ENCODE measurements at places on chromosomes 2 and 18.

- DNase-seq = no peak
Observed at GRCh38 chr2:65291216-65292105, 63.8 kb downstream of the ACTR2 start.

DNA sequence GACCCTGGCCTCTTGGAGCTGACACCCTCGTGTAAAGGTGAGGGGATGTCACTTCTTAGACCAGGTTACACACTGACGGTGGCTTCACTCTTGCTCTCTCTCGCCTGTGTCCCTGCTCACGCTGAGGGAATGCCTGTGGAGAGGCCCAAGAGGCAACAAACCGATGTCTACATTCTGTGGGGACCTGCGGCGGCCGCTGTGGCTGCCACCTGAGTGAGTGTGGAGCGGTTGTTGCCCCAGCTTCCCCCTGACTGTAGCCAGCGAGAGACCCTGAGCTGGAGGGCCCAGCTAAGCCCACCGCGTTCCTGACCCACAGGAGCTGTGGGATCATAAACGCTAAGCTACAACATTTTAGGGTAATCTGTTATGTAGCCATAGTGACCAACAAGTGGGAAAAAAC is 55.7 kb upstream of the ASAP2 start:
- no peak for DNase-seq

DNA sequence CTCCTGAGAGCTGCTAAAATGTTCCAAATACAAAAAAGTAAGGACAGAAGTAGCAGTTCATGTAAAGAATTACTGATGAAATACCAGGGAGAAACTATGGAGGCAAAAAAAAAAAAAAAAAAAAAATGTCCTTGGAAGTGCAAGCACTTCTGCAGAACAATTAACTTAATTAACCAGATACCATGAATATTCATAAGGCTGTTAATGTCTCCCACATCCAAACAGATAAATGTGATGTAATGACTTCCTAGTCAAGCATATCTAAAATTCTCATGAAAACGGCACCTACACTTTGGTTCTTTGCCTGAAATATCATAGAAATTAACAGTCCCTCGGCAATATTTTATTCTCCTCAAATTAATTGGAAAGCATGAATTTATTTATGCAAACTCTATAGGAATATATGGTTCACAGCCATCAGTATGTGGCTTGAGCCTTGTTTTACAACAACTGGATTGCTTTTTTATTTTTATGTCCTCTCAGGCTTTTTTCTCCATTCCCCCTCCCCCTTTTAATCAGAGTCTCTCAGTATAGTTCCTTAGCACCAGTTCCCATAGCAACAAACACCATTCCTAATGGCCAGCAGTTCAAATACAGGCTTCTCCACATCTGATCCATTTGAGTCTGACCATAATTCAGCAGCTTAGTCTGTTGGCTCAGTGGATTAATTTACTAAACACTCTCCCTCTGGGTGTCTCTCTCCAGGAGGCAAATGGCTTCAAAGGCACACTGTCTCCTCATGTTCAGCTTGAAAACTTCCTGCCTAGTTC is 97.1 kb downstream of the ITGA4 start:
- DNase-seq = no peak

DNA sequence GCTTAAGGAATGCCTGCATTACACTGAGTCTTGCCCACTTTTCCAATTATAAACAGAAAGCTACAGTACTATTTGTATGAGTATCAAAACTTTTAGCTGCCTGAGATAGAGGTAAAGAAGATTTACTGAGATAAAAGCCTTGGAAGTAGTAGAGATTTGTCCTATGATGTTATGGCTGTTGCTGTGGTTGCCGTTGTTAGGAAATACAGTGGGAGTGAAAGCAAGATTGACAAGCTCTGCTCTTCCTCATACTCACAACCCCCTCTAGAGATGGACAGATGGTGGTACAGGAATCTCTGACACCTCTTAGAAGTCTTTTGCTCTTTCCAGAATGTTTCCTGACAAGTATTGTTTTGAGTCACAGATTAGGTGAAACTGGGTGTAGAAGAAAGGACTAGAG is 242.5 kb downstream of the RPIA start:
- DNase-seq = no peak

DNA sequence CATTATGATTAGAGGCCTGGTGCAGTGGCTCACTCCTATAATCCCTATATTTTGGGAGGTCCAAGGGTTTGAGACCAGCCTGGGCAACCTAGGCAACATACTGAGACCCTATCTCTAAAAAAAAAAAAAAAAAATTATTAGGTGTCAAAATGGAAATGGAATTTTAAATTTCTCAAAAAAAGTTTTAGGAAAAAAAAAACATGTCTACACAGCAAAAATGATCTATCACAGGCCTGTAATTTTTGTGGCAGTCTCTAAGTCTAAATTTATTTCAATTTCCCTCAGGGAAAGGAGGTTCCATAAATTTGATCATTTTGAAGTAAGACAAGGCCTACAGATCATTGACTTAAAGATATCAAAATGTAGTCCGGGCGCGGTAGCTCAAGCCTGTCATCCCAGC is 16.3 kb downstream of the MRPL44 start:
- no peak for DNase-seq

GRCh38 chr2:72676341-72677025 is 149.3 kb downstream of the EXOC6B start:
- no peak for DNase-seq

- DNase-seq = no peak
Observed at GRCh38 chr2:150484461-150485021, 2.9 kb downstream of the RND3 start.

DNA sequence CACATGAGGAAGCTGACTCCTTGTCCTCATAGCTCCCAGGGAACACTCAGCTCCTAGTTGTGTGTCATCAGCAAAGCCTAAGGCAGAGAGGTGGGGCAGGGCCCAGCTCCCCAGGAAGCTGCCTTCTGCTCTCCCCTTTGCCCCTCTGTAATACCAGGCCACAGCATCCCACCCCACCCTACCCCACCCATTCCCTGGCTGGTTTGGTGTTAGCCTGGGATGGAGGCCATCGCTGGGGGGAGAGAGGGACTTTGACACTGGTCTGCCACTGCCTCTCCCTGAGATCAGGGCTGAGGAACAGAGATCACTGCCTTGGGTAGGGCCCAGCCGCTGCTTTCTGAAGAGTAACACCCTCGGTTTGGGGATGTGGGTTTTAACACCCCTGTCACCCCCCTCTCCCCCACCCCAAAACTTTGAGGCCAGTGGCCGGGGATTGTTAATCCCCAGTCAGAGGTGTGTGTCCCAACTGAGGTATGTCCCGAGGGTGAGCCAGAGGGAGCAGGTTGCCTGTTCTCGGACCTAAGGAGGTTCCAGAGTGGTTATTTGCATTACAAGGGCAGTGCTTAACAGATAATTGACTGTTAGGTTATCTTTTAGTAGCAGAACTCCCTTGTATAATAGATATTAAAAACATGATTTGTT is 41.4 kb downstream of the TET3 start:
- DNase-seq = no peak

DNA sequence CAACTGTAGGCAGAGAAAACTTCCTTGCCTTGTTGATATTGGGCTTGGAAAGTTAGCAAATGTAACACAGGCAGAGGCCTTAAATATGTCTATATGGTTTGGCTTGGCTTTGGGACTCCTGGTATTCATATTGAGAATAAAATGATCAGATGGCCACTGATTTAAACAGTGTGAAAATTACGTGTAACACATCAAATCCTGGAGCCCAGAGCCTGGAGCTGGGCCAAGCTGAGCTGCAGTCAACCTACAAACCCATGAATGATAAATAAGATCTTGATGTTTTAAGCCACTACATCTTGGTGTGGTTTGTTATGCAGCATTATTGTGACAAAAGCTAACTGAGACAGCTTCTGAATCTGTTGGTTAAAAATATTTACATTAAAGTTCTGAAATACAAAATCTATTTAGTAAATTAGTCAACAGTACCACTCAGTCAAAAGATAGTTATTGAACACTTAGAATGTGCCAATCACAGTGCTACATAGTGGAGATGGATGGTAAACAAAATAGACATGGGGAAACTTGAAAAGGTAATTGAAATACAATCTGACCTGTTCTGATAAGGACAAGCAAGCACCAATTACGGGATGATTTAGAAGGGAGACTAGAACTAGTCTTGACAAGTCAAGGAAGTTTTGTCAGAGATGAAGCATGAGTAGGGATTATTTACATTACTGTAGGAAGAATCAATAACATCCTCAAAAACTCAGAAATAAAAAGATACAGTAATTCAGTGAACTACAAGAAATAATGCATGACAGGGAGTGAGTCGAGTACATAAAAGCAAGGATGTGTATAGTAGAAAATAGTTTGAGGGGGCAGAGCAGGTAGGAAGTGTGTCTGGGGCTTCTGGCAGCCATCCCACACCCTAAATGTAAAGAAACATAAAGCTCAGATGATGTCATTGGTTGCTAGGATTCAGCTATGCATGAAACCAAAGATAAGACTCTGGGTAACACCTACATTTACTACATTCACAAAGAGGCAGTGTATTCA is 157.7 kb downstream of the HNMT start:
- no peak for DNase-seq

DNA sequence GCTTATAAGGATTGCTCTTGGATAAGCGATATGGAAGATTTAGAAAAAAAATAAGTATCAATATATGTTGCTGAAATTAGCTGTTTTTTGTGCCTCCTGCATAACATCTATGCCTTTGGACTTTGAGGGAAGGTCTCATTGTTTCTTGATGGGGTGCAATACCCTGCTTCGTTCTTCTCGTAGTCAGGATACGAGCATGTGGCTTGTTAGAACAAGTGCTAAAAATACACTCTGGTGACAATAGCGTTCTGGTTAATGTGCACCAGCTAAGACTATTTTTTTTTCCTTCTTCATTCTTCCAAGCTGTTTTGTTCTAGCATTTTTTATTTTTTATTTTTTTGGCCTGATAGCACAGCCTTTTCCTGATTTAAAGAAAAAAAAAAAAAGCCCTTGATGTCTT is 97.5 kb downstream of the ZNF407 start:
- no peak for DNase-seq

Measured in stimulated activated CD4-positive, alpha-beta T cell treated with anti-CD3 and anti-CD28 coated beads, Interleukin-15, amount 100 ng/mL, for 1 hour (primary cell).